ENCODE measurements at places on chromosomes 11 and 22.

GRCh38 chr11:13487661-13488030 is 8.2 kb downstream of the PTH start:
- peak; percentile 13 for DNase-seq

GRCh38 chr11:112809429-112809828 is 151.8 kb upstream of the NCAM1 start:
- no peak for DNase-seq

GRCh38 chr22:27740202-27740748 is 61.3 kb downstream of the MN1 start:
- no peak for DNase-seq

GRCh38 chr11:74636630-74637184 is 44.3 kb downstream of the POLD3 start:
- DNase-seq, result no peak

- no peak for DNase-seq
Measured at GRCh38 chr11:24389575-24389974, 107.3 kb upstream of the LUZP2 start.

DNA sequence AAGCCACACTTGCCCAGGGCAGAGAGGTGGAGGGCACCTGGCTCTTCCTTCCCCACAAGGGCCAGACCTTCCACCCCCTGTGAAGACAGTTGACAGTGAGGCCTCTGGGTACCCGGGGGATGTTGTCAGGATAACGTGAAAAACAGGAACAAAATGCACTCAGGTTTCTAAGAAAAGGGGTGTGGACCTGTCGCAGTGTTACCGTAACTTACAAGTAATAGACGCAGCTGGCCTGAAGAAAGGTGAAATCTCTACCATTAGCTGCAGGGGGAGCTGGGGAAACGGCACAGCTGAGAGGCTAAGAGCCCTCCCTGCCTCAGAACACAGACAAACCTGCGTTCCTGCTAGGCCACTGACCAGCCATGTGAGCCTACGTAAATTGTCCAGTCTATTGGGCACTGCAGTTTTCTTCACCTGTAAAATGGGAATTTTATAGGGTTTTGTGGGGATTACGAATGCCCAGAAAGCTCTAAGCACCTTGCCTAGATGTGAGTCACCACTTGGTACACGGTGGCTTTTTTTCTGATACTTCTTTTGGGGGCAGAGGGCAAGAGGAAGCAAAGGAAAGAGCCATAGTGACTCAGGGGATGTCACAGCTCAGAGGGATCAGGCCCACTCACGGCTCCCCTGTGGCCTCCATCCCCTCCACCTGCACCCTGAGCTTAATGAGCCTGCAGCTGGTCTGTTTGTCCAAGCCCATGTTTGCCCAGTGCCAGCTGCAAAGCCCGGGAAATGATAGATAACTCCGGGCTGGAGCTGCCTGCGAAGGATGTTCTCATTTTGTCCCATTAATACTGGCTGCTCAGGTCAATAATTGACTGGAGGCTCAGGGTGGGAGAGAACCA is 18.4 kb upstream of the CABP7 start:
- peak; percentile 69 for DNase-seq

GRCh38 chr11:22677153-22677903 is 10.9 kb downstream of the GAS2 start:
- no peak for DNase-seq
